Activated CD4-positive, CD25-positive, alpha-beta regulatory T cell treated with anti-CD3 and anti-CD28 coated beads, Interleukin-2, amount 50 U/mL, for 72 hours (primary cell): ENCODE measurements at places on chromosomes 6 and 20.

DNA sequence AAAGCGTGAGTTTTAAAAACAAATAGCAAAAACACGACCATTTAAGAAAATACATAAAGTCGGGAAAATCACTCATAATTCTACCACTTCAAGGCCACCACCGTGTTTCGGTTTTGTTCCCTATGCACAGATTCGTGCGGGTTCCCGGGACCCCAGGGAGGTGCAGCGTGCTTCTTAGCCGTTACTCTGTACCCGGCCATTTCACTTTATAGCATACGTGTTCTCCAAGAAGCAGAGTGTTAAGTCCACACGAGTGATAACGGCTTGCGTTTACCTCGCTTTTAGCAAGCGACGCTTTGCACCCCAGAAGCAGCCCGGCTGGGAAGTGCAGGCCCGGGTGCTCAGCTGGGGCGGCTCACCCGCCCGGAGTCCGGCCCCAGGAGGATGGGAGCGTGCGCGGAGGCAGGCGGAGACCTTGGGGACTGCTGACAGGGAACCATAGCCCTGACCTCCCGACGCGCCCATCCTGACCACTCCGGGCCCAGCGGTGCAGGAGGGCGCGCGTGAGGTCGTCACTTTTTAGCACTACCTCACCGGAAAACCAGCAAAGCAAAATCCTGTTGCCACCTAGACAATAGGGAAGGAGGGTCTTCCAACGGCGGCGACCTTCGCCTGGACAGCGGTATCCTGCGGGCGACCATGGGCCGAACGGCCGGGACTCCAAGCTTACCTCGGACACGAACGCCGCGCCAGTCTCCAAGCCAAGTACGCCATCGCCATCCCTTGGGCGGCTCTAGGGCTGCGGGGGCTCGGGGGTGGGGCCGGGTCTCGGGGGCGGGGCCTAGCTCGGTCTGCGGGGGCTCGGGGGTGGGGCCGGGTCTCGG, at the start of gene ECI2:
TSS of gene ECI2 (minus strand) at position 735 of the 824 bp plus-strand sequence. CDS start at position 720, 15 bp downstream.
- peak; percentile 65 for DNase-seq

- DNase-seq = no peak
Measured at GRCh38 chr20:44467289-44467883, 8.3 kb upstream of the TTPAL start.

- DNase-seq = no peak
Measured at GRCh38 chr6:136236466-136237293, 13.4 kb downstream of the MTFR2 start.

- no peak for DNase-seq
Measured at GRCh38 chr6:158647501-158647900, 2.4 kb upstream of the SYTL3 start.

- no peak for DNase-seq
Measured at GRCh38 chr20:18466574-18466893, 296 bp downstream of the DZANK1 start.

- no peak for DNase-seq
Measured at GRCh38 chr6:143549221-143549948, 37.9 kb upstream of the FUCA2 start.

DNA sequence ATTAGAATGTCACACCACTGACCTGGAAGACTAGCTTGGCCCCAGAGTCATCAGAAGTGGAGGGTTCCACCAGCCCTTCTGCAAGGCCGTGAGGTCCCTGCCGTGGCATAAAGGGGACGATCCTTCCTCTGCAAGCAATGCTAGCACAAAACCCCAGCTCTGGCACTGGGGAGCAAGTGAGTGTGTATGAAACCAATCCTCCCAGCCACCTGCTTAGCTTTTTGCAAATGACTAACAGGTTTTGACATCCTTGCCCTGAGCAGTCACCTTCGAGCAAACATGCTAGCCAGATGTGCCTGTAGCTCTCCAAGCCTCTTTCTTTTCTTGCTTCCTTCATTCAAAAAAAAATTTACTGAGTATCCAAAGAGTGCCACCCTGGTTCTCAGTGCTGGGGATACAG, 8.6 kb downstream of the SULF2 start:
- no peak for DNase-seq

DNA sequence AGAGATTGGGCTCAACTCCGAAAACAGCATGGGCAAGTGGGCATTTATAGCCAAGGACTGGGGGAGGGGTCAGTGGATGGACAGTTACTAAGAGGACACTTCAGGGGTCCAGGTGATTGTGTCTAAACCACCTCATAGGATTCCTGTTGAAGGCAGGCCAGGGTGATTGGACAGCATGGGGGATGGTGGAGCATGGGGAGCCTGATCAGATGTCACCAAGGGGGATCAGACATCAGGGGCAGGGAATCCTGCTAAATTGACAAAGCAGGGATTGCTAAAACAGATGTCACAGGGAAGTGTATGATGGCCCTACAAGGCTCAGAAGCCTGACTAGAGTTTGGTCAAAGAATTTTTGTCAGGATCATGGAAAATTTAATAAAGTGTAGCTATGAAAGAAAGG, 2.4 kb upstream of the PYGB start:
- no peak for DNase-seq

DNA sequence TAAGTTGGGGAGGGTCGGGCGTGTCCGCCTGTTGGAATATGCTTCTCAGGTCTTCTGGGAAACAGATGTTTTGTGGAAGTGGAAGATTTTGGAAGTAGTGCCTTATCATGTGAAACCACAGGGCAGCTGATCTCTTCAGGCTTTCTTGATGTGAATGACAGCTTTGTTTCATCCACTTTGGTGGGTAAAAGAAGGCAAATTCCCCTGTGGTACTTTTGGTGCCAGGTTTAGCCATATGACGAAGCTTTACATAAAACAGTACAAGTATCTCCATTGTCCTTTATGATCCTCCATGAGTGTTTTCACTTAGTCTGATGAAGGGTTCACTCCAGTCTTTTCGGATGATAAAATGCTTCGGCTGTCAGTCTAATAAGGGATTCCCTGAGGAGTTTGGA, 4.6 kb downstream of the IRF4 start:
- DNase-seq = no peak

- DNase-seq = peak; percentile 72
Measured at GRCh38 chr6:11144393-11144851, 32.9 kb upstream of the ERVFRD-1 start.

- DNase-seq = no peak
Measured at GRCh38 chr6:43996618-43997344, 130.5 kb downstream of the MRPL14 start.

GRCh38 chr6:106324726-106325335, 729 bp downstream of the ATG5 start:
- no peak for DNase-seq

DNA sequence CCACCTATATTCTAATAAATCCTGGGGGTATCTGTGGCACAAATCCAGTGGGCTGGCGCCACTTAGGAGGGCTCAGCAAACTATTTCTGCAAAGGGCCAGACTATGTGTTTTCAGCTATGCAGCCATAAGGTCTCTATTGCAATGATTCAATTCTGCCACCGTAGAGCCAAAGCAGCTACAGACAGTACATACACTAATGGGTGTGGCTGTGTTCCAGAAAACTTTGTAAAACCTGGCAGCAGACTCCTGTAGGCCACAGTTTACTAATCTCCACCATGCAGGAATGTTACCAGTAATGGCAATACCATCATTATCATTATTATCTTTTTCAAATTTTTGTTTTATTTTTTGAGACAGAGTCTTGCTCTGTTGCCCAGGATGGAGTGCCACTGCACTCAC, 65.7 kb downstream of the SULF2 start:
- DNase-seq = no peak

- no peak for DNase-seq
Measured at GRCh38 chr20:3010985-3011723, 32.3 kb upstream of the GNRH2 start.

GRCh38 chr6:135382182-135382628, 115.3 kb downstream of the AHI1 start:
- no peak for DNase-seq

- DNase-seq = no peak
Measured at GRCh38 chr6:153787341-153787606, 251.8 kb upstream of the OPRM1 start.

- no peak for DNase-seq
Measured at GRCh38 chr20:61445741-61446140, 193.7 kb downstream of the CDH4 start.

GRCh38 chr6:73704260-73704659, 8.3 kb downstream of the CD109 start:
- no peak for DNase-seq

- no peak for DNase-seq
Measured at GRCh38 chr6:18312368-18312767, 48.0 kb upstream of the DEK start.

DNA sequence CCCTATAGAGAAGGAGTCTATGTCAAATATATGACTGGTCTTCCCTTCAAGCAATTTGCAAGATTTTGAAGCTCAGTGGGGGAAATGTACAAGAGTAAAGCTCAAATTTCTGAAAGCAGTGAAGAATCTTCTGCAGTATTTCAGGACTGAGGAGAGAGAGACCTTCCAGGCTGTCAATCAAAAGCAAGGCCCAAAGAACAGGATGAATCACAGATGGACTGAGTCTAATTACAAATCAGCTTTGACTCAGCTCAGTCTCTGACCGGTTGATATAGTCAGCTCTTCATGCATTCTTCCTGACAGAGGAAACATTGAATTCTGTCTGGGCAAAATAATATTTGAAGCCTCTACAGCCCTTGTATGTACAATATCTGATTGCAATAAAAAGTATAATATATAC, 7.7 kb upstream of the HTR1B start:
- DNase-seq = no peak

GRCh38 chr20:45080867-45081624, 19.9 kb downstream of the KCNS1 start:
- DNase-seq = no peak

GRCh38 chr20:3101251-3101650, 16.7 kb upstream of the AVP start:
- no peak for DNase-seq

DNA sequence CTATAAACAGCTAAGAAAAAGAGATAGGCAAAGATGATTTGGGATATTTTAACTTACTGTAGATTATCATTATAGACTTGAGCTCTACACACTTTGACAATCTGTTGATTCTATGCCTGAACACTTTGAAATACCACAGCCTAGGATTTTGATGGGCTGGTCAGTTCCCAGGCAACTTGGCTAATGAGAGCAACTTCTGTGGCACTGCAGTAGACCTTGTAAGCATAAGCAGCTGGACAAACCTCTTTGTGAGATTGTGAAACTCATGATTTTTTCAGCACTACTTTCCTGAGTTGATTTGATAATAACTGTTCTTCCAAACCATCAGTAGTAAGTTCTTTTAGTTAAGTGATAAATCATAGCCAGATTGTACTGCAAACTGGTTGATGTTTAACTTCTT, 27.1 kb upstream of the ELOVL5 start:
- DNase-seq = no peak

DNA sequence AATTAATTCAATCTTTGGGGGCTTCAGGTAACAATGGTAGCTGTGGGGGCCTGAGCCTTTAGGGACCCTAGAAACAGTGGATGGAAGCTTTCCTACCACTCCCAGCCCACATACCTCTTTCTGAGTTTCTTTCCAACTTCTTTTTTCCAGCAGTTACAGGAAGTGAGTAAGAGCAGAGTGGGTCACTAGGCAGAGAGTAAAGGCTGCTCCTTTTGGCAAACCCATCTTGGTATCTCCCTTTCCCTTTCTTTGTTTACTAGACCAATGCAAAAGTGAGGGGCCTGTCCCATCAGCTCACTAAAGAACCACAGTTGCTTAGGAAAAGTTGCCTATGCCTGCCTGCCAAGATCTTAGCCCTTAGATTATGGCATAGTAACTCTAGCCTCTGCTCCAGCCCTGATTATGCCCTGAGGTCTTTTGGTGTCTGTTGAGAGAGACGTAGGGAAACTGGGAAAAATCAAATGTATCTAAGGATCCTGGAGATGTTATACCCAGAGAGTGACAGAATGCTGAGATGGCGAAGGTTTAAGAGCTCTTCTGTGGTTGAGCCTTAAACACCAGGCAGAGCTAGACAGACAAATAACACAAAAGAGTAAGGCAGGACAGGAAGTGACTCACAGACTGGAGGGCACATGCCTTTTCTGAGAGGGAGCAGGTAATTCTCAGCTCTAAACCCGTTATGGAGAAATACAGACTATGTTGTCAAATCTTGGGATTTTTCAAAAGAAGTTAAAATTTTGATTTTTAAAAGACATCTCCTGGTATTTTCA, 31.3 kb downstream of the TRMT6 start:
- DNase-seq = no peak

GRCh38 chr6:156807028-156807427, 29.9 kb downstream of the ARID1B start:
- DNase-seq = no peak

- DNase-seq = no peak
Measured at GRCh38 chr6:19697744-19698290, 139.4 kb upstream of the ID4 start.
